ENCODE measurements at places on chromosomes 1 and 21.

DNA sequence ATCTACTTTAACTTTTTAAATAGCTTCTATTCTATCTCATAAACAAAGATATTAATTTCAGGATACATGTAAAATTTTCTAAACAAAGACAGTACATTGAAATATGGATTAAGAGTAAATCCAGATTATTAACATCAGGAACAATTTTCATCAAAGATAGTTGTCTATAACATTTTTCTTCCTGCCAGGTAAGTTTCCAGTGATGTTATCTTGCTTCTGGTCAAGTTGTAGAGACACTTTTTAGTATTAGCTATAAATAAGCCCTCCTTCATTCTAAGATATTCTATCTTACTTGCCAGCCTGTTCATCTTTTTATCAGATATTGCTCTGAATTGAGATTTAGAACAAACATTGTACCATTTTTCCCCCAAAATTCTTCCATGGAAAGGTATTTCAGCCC lies 94.4 kb upstream of the KCTD3 start:
- no peak for DNase-seq

- no peak for DNase-seq
Observed at GRCh38 chr1:60071296-60071695, 2.3 kb downstream of the C1orf87 start.

DNA sequence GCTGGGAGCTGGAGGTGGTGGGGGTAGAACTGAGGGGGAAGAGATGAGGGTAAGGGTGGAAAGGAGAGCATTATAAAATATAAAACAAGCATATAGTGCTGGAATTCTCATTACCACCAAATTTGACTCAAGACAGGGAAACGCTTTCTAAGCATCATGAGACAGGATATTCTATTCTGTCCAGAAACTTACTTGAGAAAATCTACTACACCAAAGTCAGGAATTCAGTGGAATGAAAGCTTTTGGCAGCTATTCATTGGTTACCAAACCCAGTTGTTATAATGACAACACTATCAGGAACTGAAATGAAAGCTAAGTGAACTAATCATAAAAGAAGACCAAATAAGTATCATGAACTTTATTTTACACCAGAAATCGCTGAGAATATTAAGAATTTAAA lies 14.5 kb downstream of the AIDA start:
- DNase-seq, result no peak

DNA sequence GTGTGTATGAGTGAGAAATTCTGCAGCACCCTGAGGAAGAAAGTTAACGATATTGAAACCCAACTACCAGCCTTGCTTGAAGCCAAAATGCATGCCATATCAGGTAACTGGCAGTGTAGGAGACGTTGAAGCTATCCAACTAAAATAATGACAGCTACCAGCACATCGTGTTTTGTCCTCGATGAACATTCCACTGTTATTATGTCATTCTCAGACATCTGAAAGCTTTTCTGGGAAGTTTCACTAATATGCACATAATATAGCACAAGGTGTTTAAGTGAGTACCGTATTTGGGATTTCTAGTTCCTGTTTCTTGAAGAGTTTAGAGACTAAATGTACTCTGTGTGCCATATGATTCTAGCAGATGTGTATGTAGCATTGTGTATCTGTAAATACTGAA lies 173.5 kb downstream of the DISC1 start:
- no peak for DNase-seq

GRCh38 chr21:41899426-41900202 lies 20.5 kb upstream of the PRDM15 start:
- no peak for DNase-seq

GRCh38 chr1:245544236-245544635 lies 389.5 kb downstream of the KIF26B start:
- no peak for DNase-seq

GRCh38 chr1:47161298-47162040 lies 24.2 kb downstream of the CYP4A22 start:
- no peak for DNase-seq

GRCh38 chr1:183391863-183392262 lies 26.3 kb downstream of the NMNAT2 start:
- no peak for DNase-seq

DNA sequence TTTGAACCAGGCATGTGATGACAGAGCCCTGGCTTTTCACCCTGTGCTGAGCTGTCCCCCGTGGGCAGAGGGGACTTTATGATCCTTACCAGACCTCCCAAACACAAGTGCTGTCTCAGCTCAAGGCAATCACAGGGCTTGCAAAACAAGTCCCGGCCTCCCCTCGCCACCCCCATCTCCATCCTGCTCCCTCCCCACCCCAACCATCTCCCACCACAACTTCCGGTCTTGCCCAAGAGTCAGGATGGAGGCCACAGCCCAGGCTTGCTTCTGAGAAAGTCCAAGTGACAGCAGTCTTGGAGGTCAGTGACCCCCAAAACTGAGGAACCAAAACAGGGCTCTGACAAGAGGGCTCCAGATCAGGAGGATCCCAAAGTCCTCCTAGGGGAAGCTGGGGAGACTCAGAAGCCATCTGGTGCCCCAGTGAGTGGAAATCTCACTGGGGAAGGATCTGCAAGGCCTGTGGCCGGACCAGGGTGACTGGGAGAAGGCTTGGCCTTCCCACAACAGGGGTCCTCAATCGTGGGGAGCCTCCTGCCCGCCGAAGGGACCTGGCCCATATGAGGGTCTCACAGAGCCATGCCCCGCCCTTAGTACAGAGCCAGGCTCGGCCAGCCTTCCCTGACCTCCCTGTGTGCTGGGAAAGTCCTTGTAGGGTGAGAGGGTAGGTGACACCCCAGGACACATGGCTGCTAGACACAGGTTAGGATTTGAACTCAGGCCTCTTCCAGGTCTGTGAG lies 4.5 kb upstream of the SDC3 start:
- DNase-seq, result no peak

GRCh38 chr1:205531191-205532025 lies 26.9 kb downstream of the CDK18 start:
- no peak for DNase-seq

GRCh38 chr1:161914595-161914994 lies 109.1 kb downstream of the OLFML2B start:
- peak; percentile 12 for DNase-seq

Measured in GM23338 (cell line).